Left lobe of liver (tissue), 2 donors: ENCODE measurements at places on chromosomes 11 and 22. TPM values are rescaled to one million over a fixed set of nuclear protein-coding genes. Genes with fewer than 3 reads are reported as not detected.

- peak; percentile 19 for DNase-seq
These were observed 33.4 kb downstream of the SERPIND1 start for GRCh38 chr22:20807315-20807752.

The ACTN3 gene
- total RNA-seq, result not detected

- no peak for DNase-seq
These were observed 7.0 kb upstream of the MPPED1 start for GRCh38 chr22:43404673-43405385.

The CTTN gene
- total RNA-seq, result 71.9 TPM

The NXPE1 gene
- total RNA-seq, result not detected

- no peak for DNase-seq
These were observed 25.2 kb downstream of the NCF4 start for GRCh38 chr22:36886016-36886415.

GRCh38 chr11:118560806-118561205 is 4.9 kb downstream of the IFT46 start:
- DNase-seq, result no peak

The TYR gene
- not detected for total RNA-seq

- DNase-seq, result no peak
These were observed 1313.7 kb downstream of the BRD1 start for GRCh38 chr22:48513929-48514328.

- DNase-seq, result peak; percentile 90
These were observed at the start of gene TTLL1 for GRCh38 chr22:43088984-43089717. Gene TTLL1, minus strand, starts transcription at chr22:43089391. Its CDS starts 13,805 bp downstream, at chr22:43075586.

The BACE1 gene
- total RNA-seq, result 38.7 TPM

The OR52I2 gene
- not detected for total RNA-seq

DNA sequence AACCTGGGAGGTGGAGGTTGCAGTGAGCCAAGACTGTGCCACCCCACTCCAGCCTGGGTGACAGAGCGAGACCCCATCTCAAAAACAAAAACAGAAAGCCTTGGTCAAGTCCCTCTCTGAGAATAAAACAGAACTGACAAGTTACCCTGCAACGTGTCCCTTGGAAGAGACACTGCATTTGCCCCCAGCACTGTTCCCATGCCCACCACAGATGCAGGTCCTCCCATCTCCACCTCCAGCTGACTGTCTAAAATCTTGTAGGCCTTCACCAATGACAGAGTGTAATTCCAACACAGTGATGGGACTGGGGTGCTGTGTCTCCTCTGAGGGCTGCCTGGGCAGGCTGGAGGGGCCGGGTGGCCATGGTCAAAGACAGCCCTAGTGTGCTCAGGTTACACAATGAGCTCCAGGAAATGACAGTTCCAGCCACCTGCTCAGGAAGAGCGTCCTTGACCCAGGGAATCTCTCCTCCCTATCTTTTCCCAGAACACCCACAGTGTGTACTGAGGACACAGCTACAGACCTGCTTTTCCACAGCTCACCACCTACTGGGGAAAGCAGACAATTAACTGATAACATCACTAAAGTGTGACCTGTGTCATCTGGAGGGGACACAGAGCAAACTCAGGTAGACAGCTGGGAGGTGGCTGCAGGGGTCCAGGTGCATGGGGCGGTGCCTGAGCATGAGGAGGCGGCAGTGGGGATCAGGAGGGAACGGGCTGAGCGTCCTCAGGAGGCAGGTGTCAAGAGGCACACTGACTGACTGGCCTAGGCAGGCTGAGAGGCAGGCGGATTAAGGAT is 56.4 kb downstream of the ARFGAP3 start:
- peak; percentile 36 for DNase-seq

DNA sequence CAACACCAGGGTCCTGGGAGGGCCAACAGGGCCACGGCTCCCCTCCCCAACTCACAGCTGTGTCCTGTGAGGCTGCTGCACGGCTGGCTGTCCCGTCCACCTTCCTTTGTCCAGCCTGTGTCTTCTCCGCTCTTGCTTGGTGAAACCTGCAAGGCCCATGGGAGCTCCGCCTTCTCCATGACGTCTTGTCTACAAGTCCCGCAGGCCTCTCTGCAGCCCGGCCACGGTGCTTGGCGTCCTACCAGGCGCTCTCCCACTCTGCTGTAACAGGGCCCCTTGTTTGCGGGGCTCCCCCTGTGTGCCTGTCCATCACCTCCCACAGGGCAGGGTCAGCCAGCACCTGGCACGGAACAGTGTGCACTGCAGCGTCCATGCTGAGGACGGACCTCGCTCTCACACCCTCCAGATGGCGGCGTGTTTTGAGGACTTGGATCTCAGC is 866.8 kb downstream of the TBC1D22A start:
- DNase-seq, result peak; percentile 36

GRCh38 chr11:12963051-12963450 is 46.1 kb upstream of the RASSF10 start:
- no peak for DNase-seq

The MOGAT2 gene
- 172 TPM for total RNA-seq

- no peak for DNase-seq
These were observed 43.6 kb downstream of the TENM4 start for GRCh38 chr11:79397252-79397651.
